Head of caudate nucleus (tissue), 42 donors: ENCODE measurements at places on chromosomes 4 and X.

DNA sequence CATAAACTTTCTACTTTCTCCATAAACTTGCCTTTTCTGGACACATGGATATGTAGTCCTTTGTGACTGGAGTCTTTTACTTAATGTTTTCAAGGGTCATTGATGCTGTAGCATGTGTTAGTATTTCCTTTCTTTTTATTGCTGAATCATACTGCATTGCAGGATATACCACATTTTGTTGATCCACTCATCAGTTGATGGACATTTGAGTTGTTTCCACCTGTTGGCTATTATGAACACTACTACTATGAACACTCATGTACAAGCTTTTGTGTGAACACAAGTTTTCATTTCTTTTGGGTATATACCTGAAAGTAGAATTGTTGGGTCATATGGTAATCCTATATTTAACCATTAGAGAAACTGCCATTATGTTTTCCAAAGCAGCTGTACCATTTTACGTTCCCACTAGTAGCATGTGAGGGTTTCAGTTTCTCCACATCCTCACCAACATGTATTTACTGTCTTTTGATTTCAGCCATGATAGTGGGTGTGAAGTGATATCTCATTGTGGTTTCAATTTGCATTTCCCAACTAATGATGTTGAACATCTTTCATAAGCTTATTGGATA lies 26.3 kb upstream of the GPM6B start:
- DNase-seq = no peak

GRCh38 chr4:123825596-123826291 lies 429.1 kb downstream of the SPRY1 start:
- no peak for DNase-seq

GRCh38 chr4:153374442-153374841 lies 30.0 kb downstream of the MND1 start:
- no peak for DNase-seq

DNA sequence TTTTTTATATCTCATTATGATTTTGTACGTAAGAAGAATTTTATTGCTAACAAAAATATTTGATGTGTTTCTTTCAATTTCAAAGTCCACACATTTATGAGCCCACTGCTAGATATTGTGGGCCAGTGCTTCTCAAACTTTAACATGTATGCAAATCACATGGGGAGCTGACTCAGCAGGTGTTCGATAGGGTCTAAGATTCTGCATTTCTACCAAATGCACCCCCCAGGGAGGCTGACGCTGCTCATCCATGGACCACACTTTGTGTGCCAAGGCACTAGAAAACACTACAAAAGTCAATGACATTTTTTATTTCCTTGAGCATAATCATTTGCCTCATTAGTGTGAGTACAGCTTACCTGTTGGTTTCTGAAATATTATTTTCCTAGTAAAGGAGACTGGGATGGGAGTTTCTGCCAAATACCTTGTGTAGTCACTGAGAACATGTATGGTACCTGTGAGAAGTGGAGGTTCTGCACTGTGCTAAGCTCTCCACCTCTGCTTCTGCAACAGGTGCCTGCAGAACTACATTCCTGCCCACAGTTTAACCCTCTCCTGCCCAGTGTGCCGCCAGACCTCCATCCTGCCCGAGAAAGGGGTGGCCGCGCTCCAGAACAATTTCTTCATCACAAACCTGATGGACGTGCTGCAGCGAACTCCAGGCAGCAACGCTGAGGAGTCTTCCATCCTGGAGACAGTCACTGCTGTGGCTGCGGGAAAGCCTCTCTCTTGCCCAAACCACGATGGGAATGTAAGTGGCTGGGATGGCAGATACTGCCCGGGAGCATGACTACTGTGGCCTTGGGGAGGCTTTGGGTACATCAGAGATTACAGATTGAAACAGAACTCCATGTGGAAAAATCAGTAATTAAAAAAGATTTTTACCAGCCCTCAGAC lies 68.9 kb upstream of the MND1 start:
- no peak for DNase-seq

GRCh38 chrX:2462074-2462473 lies 38.7 kb downstream of the DHRSX start:
- no peak for DNase-seq
